ENCODE measurements at places on chromosomes 5 and 9. TPM values are rescaled to one million over a fixed set of nuclear protein-coding genes. Genes with fewer than 3 reads are reported as not detected.

Gene HEXB
- 101 TPM for total RNA-seq

DNA sequence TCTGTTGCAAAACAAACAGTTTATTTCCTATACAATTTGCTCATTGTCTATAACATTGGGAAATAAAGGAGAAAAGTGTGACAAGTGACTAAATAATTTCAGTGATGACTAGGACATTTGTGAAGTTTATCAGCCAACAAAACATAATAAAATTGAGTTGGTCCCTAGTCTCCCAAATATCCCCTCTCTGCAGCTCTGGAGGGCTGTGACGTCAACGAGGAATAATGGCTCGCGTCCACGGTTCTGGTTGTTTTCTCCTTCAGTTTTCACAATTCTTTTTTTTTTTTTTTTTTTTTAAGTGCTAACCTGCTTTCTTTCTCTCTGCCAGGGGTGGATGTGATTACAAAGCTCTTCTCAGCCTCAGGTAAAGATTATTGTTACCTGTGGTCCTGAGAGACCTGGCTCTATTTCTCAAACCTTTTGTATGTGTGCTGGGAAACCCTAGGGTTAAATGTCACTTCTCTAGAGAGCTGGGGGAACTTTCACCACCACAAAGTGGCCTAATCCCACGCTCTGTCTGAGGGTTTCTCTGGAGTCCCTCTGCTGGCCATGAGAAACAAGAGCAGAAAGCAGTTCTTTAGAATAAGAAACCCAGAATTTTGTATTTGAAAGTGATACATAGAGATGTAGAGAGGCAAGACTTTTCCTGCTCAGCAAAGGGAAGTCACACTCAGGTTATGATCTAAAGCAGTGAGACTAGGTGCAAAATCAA lies 36.2 kb upstream of the ANKRD55 start:
- DNase-seq, result no peak

DNA sequence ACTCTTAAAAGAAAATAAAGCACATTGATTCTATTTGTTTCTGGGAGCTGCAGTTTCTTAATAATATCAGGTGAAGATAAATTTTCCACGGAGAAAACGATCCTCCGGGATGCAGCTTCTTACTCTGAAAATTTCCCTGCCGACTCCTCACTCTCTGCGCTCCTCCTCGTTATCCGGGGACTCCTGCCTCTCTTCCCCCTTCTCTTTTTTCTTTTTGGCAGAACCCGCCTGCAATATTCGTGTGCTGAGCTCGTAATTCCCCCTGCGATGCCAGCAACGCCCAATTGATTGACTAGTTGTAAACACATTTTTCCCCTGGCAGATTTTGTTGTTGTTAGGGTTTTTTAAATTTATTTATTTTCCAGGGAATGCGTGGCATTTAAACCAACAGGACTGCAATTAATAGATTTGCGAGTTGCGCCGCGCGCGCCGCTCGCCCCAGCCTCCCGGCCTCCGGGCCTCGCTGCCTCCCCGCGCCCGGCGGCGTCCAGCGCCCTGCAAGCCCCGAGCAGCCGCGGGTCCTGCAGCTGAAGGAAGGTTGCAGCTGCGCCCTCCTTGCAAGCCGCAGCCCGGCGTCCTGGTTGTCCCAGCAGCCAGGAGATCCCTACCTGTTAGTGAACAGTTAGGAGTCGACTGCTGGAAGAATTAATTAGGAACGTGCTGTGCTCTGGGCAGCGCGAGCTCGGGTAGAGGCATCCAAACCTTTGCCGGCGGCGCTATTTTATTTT lies 2.2 kb downstream of the NTNG2 start:
- DNase-seq, result no peak

Gene KCNV2
- total RNA-seq, result not detected

Gene MELK
- total RNA-seq, result 16.0 TPM

Gene MARVELD2
- 28.6 TPM for total RNA-seq

GRCh38 chr9:94005272-94005901 lies 50.2 kb upstream of the BARX1 start:
- no peak for DNase-seq

Gene PCDHA4
- total RNA-seq, result 1.2 TPM

Gene DPM2
- 33.1 TPM for total RNA-seq

Gene OR1Q1
- not detected for total RNA-seq

- no peak for DNase-seq
These were observed 462.1 kb upstream of the GRAMD2B start for GRCh38 chr5:125961150-125961549.

GRCh38 chr9:31612336-31613030 lies 772.0 kb upstream of the ACO1 start:
- DNase-seq, result no peak

- DNase-seq, result no peak
These were observed 369.4 kb downstream of the TMEM161B start for GRCh38 chr5:87899208-87899661.

GRCh38 chr5:33065131-33065530 lies 354.0 kb downstream of the NPR3 start:
- no peak for DNase-seq

DNA sequence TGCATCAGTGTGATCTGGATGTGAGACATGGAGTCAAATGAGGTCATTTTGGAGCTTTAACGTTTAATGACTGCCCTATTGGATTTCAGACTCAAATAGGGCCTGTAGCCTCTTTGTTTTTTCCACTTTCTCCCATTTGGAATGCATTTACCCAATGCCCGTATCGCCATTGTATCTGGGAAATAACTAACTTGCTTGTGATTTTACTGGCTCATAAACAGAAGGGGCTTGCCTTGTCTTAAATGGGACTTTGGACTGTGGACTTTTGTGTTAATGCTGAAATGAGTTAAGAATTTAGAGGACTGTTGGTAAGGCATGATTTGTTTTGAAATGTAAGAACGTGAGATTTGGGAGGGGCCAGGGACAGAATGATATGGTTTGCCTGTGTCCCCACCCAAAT lies 494.6 kb downstream of the CHSY3 start:
- no peak for DNase-seq

Gene PCAT7
- total RNA-seq, result not detected

DNA sequence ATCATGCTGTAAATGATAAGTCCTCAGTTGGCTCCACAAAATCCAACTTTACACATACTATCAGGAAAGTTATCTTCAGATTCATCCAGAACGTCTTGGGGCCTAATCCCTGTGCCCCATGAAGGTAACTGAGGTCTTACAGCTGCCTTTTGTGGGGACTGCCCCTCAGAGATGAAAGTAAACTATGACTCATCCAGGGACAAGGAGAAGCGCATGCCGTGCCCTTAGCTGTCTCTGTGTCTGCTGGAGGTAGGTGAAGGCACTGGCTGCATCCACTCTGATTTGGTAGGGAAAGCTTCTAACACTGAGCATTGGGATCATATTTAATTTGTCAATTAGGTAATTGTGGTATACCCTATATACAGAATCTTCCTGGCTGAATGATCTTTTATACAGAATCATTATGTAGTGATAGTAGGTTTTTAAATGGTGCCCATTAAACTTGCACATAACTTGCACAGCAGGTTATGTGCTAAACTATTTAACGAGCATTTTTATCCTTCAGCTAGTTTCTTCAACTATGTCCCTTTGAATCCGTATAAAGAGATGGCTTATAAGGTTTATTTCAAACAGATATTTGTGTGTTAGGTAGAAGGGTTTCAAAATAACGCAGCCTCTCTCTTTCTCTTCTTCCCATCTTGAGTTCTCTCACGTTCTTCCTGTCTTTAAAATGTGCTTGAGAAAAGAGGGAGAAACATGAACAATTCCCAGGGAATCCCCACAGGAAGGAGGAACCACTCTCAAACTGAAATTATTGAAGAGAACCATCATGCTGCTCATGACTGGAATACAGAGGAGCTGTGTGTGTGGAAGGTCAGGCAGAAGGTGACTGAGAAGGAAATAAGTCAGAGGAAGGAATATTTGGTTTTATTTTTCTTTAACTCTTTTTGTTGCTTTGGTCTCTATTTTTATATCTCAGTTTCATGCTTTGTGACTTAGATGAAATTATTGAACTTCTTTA lies 250.9 kb downstream of the CD180 start:
- DNase-seq, result no peak

DNA sequence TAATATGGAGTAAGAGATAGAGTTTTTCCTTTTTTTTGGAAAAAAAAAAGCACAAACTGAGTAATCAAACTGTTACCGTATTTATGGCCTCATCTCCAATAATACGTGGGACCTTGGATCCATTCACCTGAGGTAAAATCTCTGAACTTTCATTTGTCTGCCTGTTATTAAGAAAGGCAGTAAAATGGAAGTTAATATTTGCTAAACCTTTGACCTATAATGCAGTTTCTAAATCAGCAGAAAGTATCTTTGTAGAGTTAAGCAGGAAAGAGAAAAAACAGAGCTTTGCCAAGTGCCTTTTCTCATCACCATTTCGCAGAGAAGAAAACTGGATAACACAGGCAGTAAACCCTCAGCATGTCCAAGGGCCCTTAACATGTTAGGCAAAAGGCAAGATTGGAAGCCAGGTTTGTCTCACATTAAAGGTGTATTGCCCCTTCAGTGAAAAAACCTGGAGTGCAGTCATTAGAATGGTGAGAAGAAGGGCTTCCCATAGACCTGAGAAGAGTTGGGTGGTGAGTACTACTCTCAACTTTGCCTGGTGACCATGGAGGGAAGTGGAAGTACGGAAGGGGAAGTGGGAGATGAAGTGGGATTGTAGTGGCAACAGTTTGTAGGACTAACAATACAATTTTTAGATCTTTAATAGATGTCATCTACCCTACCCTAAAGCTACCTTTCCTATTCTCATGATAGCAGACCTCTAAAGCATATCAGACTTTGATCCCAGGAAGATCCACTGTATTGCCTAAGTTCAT lies 65.4 kb upstream of the GRAMD2B start:
- no peak for DNase-seq

- DNase-seq, result no peak
These were observed 346.9 kb downstream of the KDM4C start for GRCh38 chr9:7104625-7105024.

DNA sequence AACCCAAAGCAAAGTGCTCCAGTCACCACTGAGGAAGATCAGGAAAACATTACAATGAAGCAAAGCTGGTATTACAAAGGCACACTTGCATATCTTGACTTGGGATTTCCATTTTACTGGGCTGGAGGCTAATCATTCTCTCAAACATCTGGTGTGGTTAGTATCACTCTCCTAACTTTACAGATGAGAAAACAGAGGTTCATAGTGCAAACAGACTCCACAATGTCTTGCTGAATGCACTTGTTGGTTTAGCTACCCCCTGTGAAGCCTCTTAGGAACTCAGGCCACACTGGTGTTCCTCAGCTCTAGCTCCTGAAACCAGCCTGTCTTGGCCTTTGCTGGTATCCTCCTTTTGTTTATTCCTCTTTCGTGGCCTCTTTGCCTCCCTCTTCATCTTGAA lies 29.5 kb upstream of the SMAD5 start:
- DNase-seq, result no peak

DNA sequence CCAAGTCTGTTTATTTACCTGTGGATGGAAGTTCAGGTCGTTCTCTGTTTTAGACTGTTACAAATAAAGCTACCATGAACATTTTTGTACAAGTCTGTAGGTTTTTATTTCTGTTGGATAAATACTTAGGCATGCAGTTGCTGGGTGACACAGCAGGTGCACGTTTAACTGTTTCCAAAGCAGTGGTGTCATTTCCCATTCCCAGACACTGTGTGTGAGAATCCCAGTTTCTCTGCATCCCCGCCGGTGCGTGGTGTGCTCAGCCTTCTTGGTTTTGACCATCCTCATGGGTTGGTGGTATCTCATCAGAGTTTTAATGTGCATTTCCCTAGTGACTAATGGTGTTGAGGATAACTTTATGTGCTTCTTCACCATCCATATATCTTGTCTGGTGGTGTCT lies 27.2 kb downstream of the AHRR start:
- DNase-seq, result no peak

- DNase-seq, result no peak
These were observed 10.8 kb downstream of the TSPAN17 start for GRCh38 chr5:176658007-176658599.

Gene IL9
- not detected for total RNA-seq

DNA sequence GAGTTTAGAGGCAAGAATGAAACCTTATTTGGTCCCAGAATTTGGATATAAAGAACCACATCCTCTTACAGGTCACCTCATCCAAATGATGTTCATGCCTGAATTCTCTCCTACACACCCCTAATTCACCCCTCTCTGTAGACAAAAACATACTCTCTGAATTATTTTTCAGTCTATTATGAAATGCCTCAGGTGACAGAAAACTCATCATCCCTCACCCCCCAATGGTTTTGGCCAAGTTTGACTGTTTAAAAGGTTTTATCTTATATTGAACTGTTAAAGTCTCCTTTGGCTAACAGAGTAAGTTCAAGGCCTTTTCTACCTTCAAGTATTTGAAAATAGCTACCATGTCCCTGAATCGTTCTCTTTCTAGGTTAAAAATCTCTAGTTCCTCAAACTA lies 2.3 kb upstream of the CD180 start:
- no peak for DNase-seq

- no peak for DNase-seq
These were observed 2.5 kb downstream of the PRDM6 start for GRCh38 chr5:123091298-123092222.

GRCh38 chr9:15403155-15403554 lies 19.5 kb upstream of the SNAPC3 start:
- no peak for DNase-seq

- no peak for DNase-seq
These were observed 306.7 kb upstream of the SLC24A2 start for GRCh38 chr9:20095430-20096092.

Gene TMEM250
- total RNA-seq, result 64.8 TPM

- DNase-seq, result no peak
These were observed 203.4 kb downstream of the CACNA1B start for GRCh38 chr9:138080979-138081378.

- no peak for DNase-seq
These were observed 38.2 kb downstream of the HMHB1 start for GRCh38 chr5:143850050-143850683.

- no peak for DNase-seq
These were observed 35.7 kb upstream of the LURAP1L start for GRCh38 chr9:12739014-12739652.

- DNase-seq, result no peak
These were observed 23.6 kb downstream of the UBAP2 start for GRCh38 chr9:34025062-34025461.

- no peak for DNase-seq
These were observed 341.8 kb downstream of the MAN2A1 start for GRCh38 chr5:110031402-110032140.

GRCh38 chr5:15948190-15948589 lies 231.4 kb downstream of the MARCHF11 start:
- DNase-seq, result no peak

GRCh38 chr9:126302730-126303129 lies 23.9 kb upstream of the MVB12B start:
- no peak for DNase-seq

Gene RANBP6
- 21.0 TPM for total RNA-seq

- DNase-seq, result no peak
These were observed 2.8 kb upstream of the GADD45G start for GRCh38 chr9:89601856-89602562.

- no peak for DNase-seq
These were observed 39.9 kb downstream of the BICD2 start for GRCh38 chr9:92724528-92725265.

DNA sequence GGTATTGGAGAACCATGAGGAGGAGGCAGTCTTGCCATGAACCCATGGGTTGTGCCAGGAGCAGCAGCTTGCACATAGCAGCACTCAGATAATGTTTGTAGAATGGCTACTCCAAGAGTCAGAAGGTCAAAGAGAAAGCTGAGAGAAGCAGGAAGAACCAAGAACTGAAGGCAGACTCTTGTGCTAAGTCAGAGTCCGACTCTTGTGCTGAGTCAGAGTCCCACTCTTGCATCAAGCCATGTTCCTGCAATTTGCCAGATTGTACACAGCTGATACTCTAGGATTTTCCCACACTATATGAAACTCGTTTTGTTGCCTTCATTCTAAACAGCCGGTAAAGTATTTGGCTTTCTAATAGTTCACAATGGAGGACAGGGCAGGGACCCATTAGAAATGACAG lies 26.2 kb upstream of the HSPA9 start:
- DNase-seq, result peak; percentile 49

Gene RNF224
- not detected for total RNA-seq
